Smooth muscle cell of the pulmonary artery (primary cell): ENCODE measurements at places on chromosomes 4 and X. TPM values are rescaled to one million over a fixed set of nuclear protein-coding genes. Genes with fewer than 3 reads are reported as not detected.

RHOXF1 gene
- not detected in 2 replicates for total RNA-seq

DUSP21 gene
- total RNA-seq, result not detected in 2 replicates

MAGEB2 gene
- not detected in 2 replicates for total RNA-seq

LUZP4 gene
- total RNA-seq, result not detected in 2 replicates

BEX5 gene
- not detected in 2 replicates for total RNA-seq

ARR3 gene
- not detected in 2 replicates for total RNA-seq

MAGEA4 gene
- total RNA-seq, result not detected in 2 replicates

KCNIP4 gene
- total RNA-seq, result not detected in 2 replicates

ADGRL3 gene
- total RNA-seq, result 0.56 and 7.9 TPM in 2 replicates

MAGEA2 gene
- not detected in 2 replicates for total RNA-seq

ARHGAP24 gene
- total RNA-seq, result 34.0 and 36.0 TPM in 2 replicates

OTUD6A gene
- total RNA-seq, result not detected in 2 replicates

TCP11X2 gene
- not detected in 2 replicates for total RNA-seq

GSX2 gene
- total RNA-seq, result not detected in 2 replicates

PAK3 gene
- 1.4 and 4.6 TPM in 2 replicates for total RNA-seq

PPARGC1A gene
- total RNA-seq, result 0.13 and 2.7 TPM in 2 replicates

PCDH7 gene
- 61.1 and 257 TPM in 2 replicates for total RNA-seq

WDFY3 gene
- total RNA-seq, result 98.2 and 123 TPM in 2 replicates

GASK1B gene
- total RNA-seq, result 96.7 and 112 TPM in 2 replicates

CXCR3 gene
- total RNA-seq, result not detected in 2 replicates

RIPPLY1 gene
- total RNA-seq, result not detected in 2 replicates

ABLIM2 gene
- total RNA-seq, result 0.98 and 2.7 TPM in 2 replicates

PPP1R2C gene
- not detected in 2 replicates for total RNA-seq

GC gene
- not detected in 2 replicates for total RNA-seq

CTAG1B gene
- total RNA-seq, result not detected in 2 replicates

HELT gene
- total RNA-seq, result not detected in 2 replicates

RTL9 gene
- 0.13 and 0.30 TPM in 2 replicates for total RNA-seq

ARSH gene
- not detected in 2 replicates for total RNA-seq

NLGN4X gene
- 0.13 and 0.46 TPM in 2 replicates for total RNA-seq

VCX3A gene
- total RNA-seq, result not detected in 2 replicates

SOD3 gene
- total RNA-seq, result 61.3 and 143 TPM in 2 replicates

SLIT2 gene
- total RNA-seq, result 15.1 and 27.6 TPM in 2 replicates

ZDHHC15 gene
- 0.23 and 0.91 TPM in 2 replicates for total RNA-seq

PPP2R2C gene
- under 0.01 and 0.07 TPM in 2 replicates for total RNA-seq

MAGEA11 gene
- not detected in 2 replicates for total RNA-seq

SCD5 gene
- 16.9 and 19.9 TPM in 2 replicates for total RNA-seq

SSX2B gene
- not detected in 2 replicates for total RNA-seq

GPRIN3 gene
- 0.03 and 0.65 TPM in 2 replicates for total RNA-seq

PSAPL1 gene
- total RNA-seq, result not detected in 2 replicates

SPARCL1 gene
- 0.17 and 0.46 TPM in 2 replicates for total RNA-seq

MAGED4 gene
- total RNA-seq, result 53.2 and 60.0 TPM in 2 replicates

CUL4B gene
- 66.3 and 79.2 TPM in 2 replicates for total RNA-seq

CXorf65 gene
- total RNA-seq, result not detected in 2 replicates

ARX gene
- not detected in 2 replicates for total RNA-seq

GYPA gene
- not detected in 2 replicates for total RNA-seq

MMRN1 gene
- 0.20 and 1.4 TPM in 2 replicates for total RNA-seq

CXCL6 gene
- total RNA-seq, result 19.6 and 184 TPM in 2 replicates

MAGEC1 gene
- total RNA-seq, result not detected in 2 replicates

CFP gene
- total RNA-seq, result 0.07 and 0.10 TPM in 2 replicates

SPANXN1 gene
- total RNA-seq, result not detected in 2 replicates

CENPE gene
- 2.2 and 5.5 TPM in 2 replicates for total RNA-seq

ENPEP gene
- total RNA-seq, result 0.43 and 4.7 TPM in 2 replicates

GABRE gene
- total RNA-seq, result 23.5 and 33.6 TPM in 2 replicates

KDM5C gene
- 81.0 and 83.0 TPM in 2 replicates for total RNA-seq

ALAS2 gene
- total RNA-seq, result not detected in 2 replicates

RNF150 gene
- 3.3 and 5.6 TPM in 2 replicates for total RNA-seq

ATP1B4 gene
- not detected in 2 replicates for total RNA-seq
